ENCODE measurements at places on chromosomes 1 and 21.

DNA sequence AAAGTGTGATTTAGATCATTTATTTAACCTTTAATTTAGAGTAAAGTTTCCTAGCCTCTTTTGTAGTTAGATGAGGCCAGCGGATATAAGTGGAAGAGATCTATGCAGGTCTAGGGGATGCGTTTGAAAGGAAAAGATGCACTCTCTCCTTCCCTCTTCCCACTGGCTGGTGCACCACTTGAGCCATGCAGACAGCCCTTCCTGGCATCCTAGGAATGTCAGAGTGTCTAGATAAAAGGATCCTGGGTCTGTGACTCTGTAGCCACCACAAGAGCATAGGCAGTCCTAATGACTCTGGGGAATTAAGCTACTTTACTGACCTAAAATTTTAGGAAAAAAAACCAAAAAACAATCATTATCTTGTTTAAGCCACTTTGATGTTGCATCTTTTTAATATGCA lies 16.0 kb upstream of the STUM start:
- no peak for DNase-seq

GRCh38 chr1:94279462-94279861 lies 42.1 kb upstream of the ARHGAP29 start:
- no peak for DNase-seq

GRCh38 chr1:9723926-9724325 lies 72.4 kb downstream of the PIK3CD start:
- no peak for DNase-seq

DNA sequence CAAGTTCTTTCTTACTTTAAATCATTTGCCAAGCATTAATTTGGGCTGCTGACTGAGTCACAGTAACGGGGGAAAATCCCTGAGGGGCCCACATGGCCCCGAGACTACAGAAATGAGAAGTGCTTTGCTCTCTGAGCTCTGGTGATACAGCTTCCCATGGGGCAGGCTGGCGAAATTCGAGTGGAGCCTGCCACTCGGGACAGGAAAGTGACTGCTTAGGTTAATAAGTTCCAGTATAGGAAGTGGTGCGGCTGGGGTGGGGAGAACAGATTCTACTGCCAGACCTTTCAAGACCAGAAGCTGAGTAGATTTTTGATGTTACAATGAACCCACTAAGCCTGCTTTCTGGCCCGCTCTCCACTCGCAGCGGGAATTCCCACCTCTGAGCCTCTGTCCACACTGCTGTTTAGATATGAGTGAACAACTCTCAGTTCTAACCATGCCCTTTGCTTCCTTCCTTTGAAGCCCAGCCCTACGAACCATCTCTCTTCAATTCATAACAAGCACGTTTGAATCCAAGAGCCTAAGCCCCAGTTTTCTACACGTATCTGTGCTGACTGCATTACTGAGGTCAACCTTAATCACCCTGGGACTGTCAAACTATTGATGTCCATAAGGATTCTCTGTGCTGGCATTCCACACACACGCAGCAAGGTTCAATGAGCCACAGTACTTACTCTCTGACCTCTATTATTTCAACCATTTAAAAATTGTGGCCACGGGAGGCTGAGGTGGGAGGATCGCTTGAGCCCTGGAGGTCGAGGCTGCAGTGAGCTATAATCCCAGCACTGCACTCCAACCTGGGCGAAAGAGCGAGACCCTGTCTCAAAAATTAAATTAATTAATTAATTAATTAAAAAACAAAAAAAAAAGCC lies 9.6 kb downstream of the ZBTB17 start:
- DNase-seq = no peak

DNA sequence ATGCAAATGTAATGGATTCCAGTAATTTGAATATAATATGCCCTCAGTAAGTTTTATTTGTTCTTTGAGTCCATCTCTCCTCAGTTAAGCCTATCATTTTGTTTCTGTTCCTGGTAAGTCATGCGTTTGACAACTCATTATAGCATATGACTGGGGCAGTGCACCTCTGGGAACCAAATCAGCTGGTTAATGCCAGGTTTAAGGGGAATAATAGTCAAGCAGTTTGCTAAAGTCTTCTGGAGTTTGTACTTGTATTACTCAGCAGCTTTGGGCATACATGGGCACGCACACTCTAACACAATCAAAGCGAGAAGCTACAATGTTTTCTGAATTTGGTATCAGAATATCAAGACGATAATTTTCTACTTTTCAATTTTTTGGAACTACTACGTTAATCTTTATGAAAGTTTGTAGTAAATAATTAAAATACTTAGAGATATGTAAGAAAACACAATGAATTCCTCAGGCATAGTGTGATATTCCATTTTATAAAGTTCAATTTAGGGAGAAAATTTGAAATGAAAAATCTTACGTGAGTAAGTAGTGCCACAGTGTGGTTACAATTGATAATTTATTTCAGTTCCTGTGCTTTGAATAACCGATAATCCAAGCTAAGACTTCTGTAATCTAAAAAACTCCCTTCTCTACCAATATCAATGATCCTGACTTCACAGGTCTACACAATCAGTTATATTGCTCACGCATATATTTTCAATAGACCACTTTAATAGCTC lies 43.8 kb upstream of the KCTD3 start:
- DNase-seq = no peak

DNA sequence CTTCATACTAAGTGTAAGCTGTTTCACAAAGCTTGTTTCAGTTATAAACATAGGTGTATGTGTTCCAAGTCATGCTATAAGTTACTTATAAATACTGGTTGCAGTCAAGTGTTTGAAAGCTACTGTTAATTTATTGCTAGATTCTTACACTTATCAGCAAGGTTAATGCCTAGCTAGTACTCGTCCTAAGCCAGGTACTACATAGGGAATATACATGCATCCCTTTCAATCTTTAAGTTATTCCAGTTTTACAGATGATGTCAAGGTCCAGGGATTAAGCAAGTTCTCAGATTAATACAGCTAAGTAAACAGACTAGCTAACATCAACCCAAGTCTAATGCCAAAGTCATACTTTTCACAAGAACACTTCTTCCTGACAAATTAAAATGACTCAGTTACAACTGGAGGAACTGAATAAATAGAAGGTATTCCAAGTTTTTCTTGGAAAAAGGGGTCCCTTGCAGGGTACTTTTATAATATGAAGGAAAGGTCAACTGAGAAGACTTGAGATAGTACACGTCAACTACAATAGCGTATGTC lies 652.2 kb upstream of the USP24 start:
- no peak for DNase-seq

DNA sequence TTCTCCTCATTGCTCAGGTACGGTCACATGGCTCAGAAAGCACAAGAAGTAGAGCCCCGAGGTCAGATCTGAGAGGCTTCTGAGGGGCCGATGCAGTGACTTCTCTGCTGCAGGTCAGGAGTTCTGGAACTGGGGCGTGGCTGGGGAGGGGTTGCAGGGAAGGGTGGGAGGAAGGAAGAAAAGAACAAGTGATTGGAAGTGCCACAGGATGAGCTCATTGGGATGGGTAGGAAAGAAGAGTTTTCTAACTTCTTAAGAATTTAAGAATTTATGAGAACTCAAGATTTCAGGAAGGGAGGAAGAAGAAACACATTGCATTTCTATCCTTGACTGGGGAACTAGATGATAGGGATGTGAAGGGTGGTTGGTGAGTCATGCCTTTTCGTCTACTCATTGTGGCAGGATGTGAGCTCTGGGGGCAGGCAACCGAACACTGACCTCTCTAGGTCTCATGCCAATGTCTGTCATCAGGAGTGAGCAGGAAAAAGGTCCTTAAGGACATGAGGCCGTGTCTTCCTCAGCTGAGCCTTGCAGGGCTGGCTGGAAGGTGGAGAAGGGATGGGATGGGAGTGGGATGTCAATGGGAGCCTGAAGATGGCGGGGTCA lies 497 bp downstream of the FCRLB start:
- DNase-seq = no peak

DNA sequence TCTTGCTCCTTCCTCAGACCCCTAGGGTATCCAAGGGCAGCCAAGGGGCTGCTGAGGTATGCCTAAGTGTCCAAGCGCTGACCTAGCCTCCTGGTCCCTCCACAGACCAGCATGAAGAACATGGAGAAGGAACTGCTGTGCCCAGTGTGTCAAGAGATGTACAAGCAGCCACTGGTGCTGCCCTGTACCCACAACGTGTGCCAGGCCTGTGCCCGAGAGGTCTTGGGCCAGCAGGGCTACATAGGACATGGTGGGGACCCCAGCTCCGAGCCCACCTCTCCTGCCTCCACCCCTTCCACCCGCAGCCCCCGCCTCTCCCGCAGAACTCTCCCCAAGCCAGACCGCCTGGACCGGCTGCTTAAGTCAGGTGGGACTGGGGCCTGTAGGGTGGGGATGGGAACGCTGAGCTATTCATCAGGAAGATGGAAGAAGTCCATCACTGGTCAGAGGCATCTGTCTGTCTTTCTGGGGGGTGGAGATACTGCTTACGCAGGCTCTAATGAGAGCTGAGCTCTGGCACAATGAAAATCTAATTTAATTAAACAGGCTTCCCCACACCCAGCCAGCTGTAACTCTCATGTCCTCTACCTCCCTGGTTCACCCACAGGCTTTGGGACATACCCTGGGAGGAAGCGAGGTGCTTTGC lies 1.8 kb downstream of the TRIM46 start:
- DNase-seq = no peak

- no peak for DNase-seq
These were observed 739.4 kb upstream of the ADGRL4 start for GRCh38 chr1:79745929-79746328.

DNA sequence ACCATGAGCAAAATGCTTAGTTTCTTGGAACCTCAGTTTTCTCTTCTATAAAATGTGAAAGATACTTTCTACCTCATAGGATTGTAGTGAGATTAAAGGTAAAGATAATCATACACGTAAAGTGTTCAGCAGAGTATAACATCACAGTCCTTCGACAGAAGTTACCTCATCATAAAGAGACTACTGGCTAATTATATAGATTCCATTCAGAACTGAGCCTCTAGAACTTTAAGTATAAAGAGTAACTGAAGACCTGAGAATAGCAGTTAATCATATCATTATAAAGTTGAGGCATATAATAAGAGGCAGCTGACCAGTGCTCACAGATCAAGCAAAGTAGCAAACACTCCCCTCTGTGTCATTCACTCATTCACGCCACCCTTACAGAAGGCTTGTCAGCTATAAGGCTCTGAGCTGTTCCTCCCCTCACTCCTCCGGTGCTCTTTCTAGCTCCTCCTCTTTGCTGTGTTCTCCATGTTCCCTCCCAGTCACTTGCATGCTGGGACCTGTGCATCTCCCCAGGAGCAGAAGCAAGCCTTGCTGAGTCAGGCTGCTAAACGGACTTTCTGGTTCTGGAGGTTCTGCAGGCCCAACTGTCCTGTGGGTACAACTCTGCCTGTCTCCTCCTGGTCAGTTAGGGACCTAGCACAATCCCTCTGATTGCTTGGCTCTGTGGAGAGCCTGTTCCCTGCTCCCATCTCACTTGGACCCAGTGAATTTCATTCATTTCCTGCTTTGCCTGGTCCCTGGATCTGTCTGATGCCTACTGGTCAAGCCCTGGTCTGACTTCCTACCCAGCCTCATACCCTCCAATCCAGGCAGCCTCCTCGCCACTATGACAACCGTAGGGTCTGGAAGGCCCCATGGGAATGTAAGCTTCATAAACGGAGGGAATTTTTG lies 28.3 kb upstream of the LY9 start:
- no peak for DNase-seq

DNA sequence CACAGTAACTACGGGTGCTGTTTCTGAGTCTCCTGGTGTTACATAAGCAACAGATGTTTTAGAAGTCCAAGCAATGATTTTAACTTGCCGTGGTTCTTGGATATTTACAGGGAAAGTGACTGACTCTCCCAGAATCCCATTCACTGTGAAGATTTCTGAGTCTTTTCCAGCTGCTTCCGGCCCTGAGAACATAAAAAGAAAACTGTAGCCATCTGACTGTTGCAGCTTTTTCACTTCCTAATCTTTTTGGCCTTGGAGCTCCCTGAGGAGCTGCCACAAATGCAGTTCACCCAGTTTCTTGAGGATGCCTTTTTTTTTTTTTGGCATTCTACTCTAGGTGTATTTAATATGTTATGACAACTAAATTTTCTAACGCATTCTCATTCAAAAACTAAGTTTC lies 13.7 kb downstream of the CD84 start:
- no peak for DNase-seq

GRCh38 chr1:57325117-57325516 lies 98.7 kb downstream of the DAB1 start:
- DNase-seq = no peak

DNA sequence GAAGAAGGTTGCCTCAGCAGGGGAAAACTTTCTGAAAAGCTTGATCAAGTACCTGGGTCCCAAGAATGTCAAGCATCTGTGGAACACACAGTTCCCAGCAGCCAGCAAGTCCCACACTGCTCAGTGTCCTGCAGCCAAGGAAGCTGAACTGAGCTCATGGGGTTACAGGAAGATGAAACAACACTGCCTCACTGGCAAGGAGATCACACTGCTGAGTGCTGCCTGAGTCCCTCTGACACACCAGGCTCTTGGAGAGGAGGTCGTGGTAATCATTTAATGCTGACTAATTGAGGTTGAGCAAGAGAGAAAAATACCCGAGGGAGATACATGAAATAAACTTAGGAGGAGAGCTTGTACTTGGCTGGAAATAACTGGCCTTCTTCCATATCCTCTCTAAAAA lies 75.2 kb downstream of the MPZL1 start:
- no peak for DNase-seq

- no peak for DNase-seq
These were observed 164.9 kb upstream of the COA6 start for GRCh38 chr1:234208351-234208750.

All from stimulated activated CD8-positive, alpha-beta memory T cell treated with anti-CD3 and anti-CD28 coated beads, Interleukin-15, amount 100 ng/mL, for 1 hour (primary cell).